AG04450 (cell line): ENCODE measurements at places on chromosomes 12 and 14. TPM values are rescaled to one million over a fixed set of nuclear protein-coding genes. Genes with fewer than 3 reads are reported as not detected.

Gene DHRS2
- 0.09 and 0.15 TPM in 2 replicates for polyA plus RNA-seq

Gene KRT71
- not detected in 2 replicates for polyA plus RNA-seq

Gene KDM5A
- polyA plus RNA-seq: 28.1 and 33.9 TPM in 2 replicates

Gene GPR84
- not detected in 2 replicates for polyA plus RNA-seq

- DNase-seq: no peak
Observed at GRCh38 chr12:91556909-91557308, 374.3 kb upstream of the DCN start.

GRCh38 chr12:102232446-102232845, 34.8 kb upstream of the PMCH start:
- no peak for DNase-seq

GRCh38 chr14:68449561-68450181, 343.2 kb downstream of the ZFP36L1 start:
- no peak for DNase-seq

DNA sequence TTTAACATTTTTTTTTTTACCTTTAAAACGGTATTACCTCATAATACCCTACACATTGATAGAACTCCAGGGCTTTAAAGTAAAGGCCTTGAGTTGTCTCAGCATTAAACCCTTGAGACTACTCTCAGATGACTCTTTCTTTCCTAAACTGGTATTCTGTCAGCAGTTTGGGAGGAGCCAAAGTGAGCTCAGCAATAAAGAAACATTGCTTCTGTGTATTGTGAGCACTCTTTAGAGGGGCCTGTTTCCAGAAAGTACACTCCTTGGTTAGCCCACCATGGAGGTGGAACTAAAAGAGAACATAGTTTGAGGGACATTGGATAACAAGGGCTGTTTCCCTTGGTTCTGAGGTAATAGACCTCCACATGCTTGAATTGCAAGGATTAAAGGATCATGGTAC, 20.4 kb downstream of the MAP3K12 start:
- no peak for DNase-seq

DNA sequence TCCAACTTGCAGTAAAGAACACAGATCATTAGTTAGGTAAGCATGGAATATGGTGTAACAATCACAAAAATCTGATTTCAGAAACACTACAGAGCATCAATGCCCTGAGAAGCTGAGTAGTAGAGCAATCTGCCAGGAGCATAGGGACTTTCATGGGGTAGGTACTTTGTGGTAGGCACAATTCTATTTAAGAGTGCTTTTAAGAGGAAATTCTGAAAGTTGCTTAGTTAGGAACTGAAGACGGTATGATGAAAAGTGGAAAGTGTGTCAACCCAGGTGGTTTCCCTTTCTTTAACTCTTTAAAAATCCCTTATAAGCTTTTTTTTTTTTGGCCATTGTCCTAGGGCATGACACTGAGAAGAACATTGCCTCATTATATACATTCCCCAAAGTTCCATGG, 535.7 kb upstream of the FBXO33 start:
- no peak for DNase-seq

GRCh38 chr14:55752580-55753390, 172.8 kb downstream of the KTN1 start:
- DNase-seq: peak; percentile 24
